ENCODE measurements at places on chromosomes 6 and 20.

DNA sequence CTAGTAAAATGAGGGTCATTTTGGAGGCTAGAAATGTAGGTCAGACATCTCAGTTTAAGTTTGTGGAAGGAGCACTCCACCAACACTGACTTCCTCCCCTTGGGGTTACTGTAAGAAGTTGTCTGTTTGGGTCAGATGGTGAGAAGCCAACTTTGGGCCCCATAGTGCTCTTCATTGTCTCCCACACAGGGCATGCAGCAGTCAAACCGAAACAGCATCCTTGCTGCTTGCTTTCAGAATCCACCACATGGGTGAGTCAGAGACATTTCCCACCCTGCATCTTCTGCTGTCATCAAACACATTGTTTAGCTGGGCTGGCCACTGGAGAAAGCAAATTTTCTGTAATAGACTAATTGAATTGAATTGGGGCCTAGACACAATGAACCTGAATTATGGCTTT is 16.8 kb downstream of the IL17F start:
- no peak for DNase-seq

- DNase-seq = no peak
These were observed 51.9 kb upstream of the SEC63 start for GRCh38 chr6:108009894-108010293.

DNA sequence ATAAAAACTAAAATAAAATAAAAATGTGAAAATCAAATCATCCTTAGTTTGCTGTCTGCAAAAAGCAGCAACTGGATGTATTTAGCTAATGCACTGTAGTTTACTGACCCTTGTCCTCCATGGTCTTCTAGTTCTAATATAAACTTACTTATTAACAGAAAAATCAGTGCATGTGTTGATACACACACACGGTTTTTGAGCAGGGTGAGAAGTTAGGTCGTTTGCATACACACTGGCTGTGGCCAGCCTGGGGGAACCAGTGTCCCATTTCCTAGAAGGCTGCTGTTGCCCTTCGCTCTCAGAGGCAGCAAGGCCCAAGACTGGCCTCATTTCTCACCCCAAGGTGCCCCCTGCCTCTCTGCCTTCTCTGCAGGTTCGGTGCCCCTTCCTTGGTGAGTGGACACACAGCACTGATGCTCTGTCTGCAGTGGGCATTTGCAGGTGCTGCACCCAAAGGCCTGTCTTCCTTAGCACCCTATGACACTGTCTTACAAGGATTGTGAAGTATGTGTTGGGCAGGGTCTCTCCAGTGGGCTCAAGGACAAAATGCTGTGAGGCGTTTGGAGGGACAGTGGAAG is 168.5 kb downstream of the SCP2D1 start:
- DNase-seq = no peak

DNA sequence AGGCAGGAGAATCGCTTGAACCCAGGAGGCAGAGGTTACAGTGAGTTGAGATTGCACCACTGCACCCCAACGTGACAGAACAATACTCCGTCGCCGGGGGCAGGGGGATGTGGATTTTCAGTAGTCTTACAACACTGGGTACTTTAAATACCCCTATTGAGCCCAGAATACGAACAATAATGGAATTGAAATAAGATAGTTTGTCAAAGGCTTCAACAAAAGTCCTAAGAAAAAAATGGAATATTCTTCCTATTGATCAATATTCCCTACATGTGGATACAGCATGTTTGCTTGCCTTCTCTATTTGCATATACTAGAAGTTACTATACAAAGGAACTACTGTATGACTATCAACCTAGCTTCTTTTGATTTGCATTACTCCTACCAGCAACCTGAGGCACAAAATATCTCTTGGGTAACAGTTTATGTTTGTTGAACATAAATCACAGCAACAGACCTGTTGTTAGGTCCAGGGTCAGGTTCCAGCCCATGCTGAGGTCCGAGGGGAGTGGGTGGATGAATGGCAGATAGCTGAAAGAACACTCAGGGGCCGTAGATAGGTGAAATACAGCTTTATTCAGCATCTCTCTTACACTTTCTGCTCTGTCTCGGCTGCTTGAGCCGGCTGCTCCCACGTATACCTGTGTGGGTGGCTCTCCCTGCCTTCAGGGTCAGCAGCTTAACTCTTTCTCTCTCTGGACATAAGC is 23.8 kb downstream of the MAN1A1 start:
- DNase-seq = no peak

- DNase-seq = no peak
These were observed 9.3 kb downstream of the TNFRSF21 start for GRCh38 chr6:47300417-47300816.

DNA sequence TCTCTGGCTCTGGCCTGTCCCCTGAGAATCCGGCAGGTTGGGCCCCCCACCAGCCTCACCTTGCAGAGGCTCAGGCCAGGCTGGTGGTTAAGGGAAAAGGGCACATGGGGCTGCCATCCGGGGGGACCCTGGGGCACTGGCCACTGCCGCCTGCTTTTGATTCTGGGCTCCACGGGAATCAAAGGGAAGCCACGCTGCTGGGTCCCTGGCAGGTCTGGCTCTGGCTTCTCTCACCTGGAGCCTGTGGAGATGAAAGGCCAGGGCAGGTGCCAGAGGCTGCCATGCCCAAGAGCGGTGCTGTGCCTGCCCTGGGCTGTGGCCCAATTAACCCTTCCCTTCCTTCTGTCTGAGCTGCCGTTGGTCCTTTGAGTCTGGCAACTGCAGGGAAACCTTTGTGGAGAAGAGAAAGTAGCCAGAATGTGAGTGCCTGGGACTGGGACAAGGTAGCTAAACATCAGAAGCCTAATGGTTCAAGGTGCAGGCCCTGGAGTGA is 9.4 kb upstream of the CDH22 start:
- no peak for DNase-seq

- DNase-seq = no peak
These were observed 106.4 kb upstream of the ASCC3 start for GRCh38 chr6:100987556-100987955.

DNA sequence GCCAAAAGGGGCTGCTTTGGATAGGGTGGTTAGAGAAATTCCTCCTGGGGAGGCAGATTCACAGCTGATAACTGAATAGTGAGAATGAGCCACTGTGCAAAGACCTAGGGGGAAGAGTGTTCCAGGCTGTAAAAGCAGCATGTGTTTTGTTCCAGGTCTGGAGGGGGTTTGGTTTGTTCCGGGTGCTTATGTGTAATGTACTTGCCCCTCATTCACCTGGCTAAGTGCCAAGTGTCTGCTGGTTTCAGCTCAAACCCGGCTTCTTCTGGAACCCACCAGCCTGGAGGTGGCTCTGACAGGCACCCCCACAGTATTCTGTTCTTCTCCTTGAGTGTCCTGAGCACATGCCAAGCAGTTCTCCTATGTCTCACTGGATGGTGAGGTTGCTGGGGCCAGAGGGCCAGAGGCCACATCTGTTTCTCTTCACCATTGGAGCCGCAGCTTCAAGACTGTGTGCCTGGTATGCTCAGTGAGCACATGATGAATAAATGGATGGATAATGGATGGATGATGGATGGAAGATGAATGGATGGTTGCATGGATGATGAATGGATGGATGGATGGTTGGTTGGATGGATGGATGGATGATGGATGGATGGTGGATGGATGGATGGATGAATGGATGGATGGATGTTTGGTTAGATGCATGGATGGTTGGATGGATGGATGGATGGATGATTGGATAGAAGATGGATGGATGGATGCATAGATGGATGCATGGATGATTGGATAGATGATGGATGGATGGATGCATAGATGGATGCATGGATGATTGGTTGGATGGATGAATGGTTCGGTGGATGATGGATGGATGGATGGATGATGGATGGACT is 227.6 kb downstream of the BMP7 start:
- DNase-seq = no peak

DNA sequence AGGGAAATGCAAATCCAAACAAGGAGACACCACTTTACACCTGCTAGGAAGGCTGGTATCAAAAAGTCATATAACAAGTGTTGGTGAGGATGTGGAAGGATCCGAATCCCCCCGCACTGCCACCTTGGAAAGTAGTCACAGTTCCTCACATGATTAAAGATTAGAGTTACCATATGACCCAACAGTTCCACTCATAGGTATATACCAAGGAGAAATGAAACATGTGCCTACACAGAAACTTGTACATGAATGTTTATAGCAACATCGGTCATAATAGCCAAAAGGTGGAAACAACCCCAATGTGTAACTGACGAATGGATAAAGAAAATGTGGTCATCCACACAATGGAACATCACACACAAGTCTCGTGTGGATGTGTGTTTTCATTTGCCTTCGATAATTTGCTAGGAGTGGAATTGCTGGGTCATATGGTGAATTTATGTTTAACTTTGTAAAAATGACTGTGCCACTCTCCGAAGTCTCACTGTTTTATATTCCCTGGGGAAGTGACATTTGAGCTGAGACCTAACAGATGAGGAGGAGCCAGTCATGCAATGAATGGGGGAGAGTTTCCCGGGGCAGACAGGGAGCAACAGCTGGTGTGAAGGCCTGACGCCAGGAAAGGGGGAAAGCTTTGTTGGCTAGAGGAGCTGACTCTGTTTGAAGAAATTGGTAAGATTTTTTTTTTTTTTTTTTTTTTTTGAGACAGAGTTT is 125.9 kb upstream of the MLN start:
- no peak for DNase-seq

- no peak for DNase-seq
These were observed 97.1 kb upstream of the FLRT3 start for GRCh38 chr20:14434384-14435136.

- no peak for DNase-seq
These were observed 4.0 kb downstream of the PKIG start for GRCh38 chr20:44586289-44586911.
